ENCODE measurements at places on chromosomes 7 and 10. TPM values are rescaled to one million over a fixed set of nuclear protein-coding genes. Genes with fewer than 3 reads are reported as not detected.
A peak's percentile ranks its signal among the peaks of the same experiment; 100 is the strongest.

DNA sequence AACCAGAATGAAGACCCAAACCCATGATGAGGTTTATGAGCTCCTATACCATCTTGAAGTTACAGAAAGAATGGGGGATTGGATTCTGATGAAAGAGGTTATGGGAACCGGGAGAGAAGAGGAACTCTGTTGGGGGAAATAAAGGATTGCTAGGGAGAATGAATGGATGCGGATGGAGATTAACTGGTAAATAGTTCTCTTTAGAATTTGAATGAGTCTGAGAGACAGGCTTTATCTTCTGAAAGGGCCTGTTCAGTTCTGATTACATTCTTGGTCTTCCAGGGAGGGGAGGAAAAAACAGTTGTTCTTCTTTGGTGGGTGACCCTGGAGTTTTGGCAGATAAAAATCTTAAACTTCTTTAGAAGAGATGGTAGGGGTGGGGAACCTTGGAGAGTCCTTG lies 13.9 kb downstream of the SUGCT start:
- DNase-seq, result no peak

DNA sequence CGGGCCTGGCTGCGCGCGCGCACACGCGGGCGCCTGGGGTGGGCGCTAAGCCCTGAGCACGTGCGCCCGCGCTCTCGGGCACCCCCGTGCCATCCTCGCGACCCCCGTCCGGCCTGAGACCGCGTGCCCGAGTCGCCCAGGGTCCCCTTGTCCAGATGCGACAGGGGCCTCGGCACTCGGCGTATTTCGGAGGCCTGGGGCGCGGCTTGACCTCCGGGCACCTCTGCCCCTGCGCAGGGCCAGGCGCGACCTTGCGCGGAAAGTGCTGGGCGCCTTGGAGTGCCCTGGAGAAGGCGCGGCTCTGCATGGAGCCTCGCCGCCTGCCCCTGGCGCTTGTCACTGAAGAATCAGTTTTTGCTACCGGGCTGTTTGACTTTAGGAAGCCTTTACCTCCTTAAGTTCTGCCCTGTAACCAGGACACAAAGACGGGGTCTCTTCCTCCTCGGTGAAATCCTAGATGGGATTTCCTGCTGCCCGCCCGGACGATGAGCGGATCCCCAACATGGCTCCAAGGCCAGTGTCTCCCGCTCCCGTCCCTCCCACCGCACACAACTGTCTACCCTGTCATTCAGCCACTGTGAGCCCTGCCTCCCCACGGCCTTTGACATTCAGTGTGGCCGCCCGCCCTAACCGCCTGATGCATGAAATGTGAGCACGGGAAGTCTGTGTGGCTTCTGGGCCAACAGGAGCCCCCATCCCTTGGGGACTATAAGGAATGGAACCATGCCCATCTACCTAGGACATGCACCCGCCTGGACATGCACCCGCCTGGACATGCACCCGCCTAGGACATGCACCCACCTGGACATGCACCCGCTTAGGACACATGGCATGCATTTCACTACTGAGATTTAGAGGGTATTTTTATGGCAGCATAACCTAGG lies 1.1 kb upstream of the STK32C start:
- DNase-seq, result no peak

DNA sequence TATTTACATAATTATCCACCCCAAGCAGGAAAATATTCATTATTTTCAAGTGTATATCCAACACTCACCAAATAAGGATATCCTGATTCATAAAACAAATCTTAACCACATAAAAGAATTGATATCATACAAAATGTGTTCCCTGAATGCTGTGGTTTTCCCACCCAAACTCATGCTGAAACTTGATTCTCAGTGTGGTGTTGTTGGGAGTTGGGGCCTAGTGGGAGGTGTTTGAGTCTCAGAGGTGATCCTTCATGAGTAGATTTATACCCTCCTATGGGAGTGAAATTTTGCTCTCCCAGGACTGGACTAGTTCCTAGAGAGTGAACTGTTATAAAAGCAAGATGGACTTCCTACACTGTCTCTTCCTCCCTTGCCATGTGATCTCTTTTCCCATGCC lies 1028.3 kb downstream of the SORCS1 start:
- no peak for DNase-seq

GRCh38 chr10:110392868-110393740 lies 88.4 kb upstream of the SMNDC1 start:
- DNase-seq, result no peak

- no peak for DNase-seq
Measured at GRCh38 chr10:67818323-67818722, 19.7 kb downstream of the DNAJC12 start.

DNA sequence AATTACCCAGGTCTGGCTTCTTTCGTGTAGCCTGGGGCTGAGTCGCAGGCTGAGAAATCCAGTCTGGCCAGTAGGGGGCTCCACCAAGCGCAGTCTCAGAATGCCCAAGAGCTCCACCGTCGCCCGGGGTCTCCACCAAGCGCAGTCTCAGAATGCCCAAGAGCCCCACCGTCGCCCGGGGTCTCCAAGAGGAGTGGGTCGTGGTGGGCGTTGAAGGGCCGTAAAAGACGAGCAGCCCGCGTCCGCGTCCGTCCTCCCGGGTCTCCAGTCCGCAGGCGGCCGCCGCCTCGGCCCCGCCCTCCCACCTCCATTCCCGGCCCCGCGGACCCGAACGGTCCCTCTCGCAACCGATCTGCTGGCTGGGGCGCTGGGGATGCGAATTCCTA lies 892 bp upstream of the ZYX start:
- DNase-seq, result peak; percentile 93

DNA sequence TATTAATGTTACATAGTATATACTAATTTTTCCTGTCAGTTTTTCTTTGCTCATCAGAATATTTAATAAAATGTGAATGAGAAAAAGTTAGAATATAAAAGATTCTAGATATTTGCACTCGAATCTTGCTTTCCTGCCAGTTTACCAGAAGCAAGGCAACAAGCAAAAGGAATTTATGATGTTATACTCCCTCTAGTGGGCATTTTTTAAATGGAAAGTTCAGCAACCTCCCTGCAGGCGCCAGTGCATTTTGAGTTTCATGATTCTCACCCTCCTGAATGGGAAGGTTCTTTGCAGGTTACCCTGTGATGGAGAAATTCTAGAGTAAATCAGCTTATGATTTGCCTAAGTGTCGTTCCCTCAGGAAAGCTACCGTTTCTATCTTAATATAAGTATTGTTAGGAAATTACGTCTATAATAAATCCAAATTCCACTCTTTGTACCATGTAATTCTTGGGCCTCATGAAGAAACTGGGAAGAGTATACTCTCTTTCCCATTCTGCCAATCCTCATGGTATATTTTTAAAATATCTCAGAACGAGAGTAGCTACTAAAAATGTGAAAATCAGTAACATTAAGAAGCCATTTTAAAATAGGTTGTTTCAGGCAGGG lies 350.0 kb downstream of the CRPPA start:
- DNase-seq, result no peak

DNA sequence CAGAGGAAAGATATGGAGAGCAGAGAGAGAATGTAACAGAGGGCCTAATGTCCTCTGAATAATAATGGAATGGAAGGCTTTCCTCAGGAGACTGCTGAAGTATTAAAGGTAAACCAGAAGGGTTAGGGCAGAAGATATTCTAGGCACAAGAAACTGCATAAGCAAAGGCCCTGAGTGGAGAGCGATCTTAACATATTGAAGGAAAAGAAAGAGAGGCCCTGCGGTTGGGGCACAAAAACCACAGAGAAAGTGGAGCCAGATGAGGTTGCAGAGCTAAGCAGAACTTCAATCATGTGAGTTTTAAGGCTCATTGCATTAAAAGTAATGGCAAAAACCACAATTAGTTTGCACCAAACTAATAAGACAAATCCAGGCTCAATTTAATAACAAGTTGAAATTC lies 115.8 kb upstream of the VSTM2A start:
- DNase-seq, result no peak

DNA sequence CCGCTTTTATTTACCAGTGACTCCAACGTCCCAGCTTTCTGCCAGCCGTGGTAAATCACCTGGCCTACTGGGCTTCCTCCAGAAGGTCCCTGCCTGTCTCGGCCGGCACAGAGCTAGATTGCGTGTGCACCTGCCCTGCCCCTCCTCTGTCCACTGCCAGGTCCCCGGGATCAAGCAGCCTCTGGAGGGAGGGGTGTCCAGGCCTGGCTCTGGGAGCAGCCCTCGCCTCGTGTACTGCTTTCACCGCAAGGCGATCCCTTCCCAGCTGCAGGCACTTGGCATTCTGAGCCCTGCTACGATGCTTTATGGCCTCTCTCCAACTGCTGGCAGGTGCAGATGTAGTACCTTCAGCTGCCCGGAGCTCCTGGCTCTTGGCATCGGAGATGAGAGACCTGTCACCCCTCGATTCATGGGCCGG lies 7.4 kb downstream of the SLC29A3 start:
- DNase-seq, result no peak

GRCh38 chr10:31770307-31770902 lies 158.2 kb downstream of the ARHGAP12 start:
- peak; percentile 64 for DNase-seq

- no peak for DNase-seq
Measured at GRCh38 chr10:107085665-107086525, 78.6 kb downstream of the SORCS1 start.

- no peak for DNase-seq
Measured at GRCh38 chr7:20220921-20221547, 3.9 kb upstream of the MACC1 start.

DNA sequence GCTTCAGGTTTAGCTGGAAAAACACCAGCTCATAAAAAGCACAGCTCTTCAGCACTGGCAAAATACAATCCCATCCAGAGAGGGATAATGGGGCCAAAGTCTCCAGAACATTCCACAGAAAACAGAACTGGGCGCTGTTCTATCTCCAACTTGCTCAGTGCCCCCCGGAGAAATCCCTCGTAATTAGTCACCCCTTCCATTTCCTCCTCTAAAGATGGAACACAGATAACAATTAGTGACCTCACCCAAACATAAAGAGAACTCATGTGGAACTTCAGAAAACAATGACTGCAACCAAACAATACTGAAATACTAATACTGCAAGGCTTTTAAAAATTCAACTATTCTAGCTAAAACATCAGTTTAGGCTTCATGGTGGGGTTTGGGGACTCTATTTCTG lies 46.3 kb downstream of the KIAA1549 start:
- DNase-seq, result peak; percentile 9

GRCh38 chr10:5545778-5546710 lies 21.3 kb downstream of the CALML3 start:
- DNase-seq, result no peak

DNA sequence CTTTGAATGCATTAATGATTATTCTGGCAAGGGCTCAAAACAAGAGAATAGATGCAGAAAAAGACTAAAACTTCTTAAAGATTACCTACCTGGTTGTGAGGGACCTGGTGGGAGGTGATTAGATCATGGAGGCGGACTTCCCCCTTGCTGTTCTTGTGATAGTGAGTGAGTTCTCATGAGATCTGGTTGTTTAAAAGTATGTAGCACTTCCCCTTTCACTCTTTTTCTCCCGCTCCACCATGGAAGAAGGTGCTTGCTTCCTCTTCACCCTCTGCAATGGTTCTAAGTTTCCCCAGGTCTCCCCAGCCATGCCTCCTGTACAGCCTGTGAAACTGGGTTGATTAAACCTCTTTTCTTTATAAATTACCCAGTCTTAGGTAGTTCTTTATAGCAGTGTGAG lies 226.6 kb downstream of the ARHGAP12 start:
- no peak for DNase-seq

DNA sequence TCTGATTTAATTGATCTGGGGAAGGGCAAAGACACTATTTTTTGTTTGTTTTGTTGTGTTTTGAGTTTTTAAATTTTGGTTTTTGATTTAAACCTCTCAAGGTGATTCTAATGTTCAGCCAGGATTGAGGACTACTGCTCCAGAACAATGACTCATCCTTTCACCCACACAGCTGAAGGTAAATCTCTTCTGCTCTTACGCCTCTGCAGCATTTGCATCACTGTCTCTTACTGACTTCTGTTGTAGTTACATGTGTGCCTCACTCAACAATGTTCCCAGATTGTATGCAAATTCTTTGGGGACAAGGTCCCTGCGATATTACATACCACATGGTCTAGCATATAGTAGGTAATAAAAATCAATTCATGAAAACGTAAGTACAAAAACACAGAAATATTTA lies 467.5 kb upstream of the LRRN3 start:
- DNase-seq, result no peak

Gene NAMPT
- total RNA-seq, result 89.7 TPM

Gene UCN3
- not detected for total RNA-seq

Gene GARIN1A
- total RNA-seq, result 0.47 TPM

Gene FOXP2
- 0.28 TPM for total RNA-seq

Gene CNTNAP2
- total RNA-seq, result not detected

Gene KEL
- 0.70 TPM for total RNA-seq
